ENCODE measurements at places on chromosomes 6 and 20.

DNA sequence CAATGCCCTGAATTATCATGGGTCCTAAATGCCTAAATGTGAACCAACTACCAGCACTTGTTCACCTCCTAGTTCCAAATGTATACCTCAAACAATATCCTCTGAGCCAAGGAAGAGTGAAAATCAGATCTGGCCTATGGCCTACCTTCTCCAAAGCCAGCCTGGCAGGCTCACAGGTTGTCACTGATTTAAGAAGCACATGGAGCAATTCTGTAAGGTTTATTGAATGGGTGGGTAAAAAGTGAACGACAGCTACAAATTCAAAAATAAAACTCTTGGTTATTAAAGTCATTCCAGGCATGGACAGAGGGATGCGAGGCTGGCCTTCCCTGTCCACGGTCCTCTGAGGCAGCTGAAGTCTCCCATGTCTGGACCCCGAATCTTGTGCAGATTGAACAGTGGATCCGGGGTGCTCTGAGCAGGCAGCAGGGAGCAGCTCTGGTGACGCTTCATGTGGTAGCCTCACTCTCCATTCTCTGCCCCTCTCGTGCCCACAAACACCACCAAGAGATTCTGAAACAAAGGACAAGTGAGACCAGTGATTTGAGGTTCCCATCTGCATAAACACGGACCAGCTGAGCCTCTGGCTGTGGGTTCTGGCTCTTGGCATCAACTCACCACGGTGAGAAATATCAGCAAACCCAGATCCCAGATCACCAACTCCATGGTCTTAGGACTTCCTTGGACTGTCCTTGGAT lies 14.6 kb downstream of the SNHG17 start:
- no peak for DNase-seq

GRCh38 chr20:62486484-62486883 lies 10.7 kb upstream of the GATA5 start:
- DNase-seq, result no peak

GRCh38 chr20:32232326-32232886 lies 24.7 kb downstream of the POFUT1 start:
- no peak for DNase-seq

GRCh38 chr20:53752971-53753879 lies 159.6 kb upstream of the ZNF217 start:
- DNase-seq, result no peak

GRCh38 chr6:128417698-128418097 lies 102.7 kb downstream of the PTPRK start:
- DNase-seq, result no peak

GRCh38 chr20:35049776-35050352 lies 42.7 kb downstream of the TRPC4AP start:
- DNase-seq, result no peak

DNA sequence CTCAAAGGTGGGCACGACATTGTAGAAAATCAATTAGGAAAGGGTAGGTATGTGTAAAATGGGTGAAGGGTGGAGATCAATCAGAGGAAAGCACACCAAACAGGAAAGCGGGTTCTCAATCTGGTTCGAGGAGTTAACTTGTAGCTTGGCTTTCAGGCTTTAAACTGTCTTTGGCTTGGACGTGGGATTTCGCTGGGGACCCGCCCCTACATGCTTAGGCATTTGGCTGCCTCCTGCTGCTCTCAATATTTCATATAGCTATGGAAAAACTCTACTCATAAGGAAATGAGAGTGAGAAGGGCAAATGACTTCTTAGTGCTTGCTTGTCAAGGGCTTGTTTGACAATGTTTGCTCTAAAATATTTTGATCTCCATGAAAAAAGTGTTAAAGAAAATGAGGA lies 38.1 kb upstream of the PDE7B start:
- no peak for DNase-seq

- no peak for DNase-seq
Measured at GRCh38 chr20:17889226-17889625, 79.4 kb downstream of the SNX5 start.

DNA sequence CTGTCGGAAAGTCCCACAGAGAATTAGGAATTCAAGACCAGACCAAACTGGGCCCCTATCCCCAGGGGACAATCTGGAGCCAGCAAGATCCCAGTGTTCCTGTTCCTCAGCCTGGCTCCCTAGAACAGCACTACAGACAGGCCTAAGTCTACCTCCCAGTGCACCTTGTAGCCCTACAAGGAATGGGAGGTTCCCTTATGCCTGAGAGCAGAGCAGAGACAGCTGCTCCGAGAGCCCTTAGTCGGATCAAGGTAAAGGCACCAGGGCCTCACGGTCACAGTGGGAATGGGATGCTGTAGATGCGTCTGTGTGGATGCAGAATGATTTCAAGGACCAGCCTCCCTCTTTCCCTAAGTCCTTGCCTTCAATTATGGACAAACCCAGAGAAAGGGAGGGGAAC lies 204.5 kb upstream of the STXBP5 start:
- DNase-seq, result no peak

DNA sequence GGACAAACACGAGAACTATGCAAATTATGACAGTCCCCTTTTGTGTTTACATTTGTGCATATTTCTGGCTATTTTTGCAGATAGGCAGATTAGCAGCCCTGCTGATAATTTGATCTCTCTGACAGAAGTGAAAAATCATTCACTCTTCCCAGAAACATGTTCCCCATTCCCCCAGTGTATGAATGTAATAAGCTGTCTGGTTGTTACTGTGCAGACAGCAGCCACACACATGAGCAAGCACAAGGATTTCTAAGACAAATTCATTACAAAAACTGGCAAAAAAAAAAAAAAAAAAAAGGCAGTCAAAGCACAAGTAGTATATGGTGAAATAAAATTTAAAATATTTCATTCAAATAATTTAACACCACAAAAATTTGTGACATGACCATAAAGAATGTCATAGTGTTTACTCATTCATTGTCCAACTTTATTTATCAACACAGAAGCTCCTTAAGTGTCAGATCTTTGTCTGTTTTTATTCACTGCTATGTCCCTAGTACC lies 95.5 kb upstream of the VGLL2 start:
- DNase-seq, result no peak

DNA sequence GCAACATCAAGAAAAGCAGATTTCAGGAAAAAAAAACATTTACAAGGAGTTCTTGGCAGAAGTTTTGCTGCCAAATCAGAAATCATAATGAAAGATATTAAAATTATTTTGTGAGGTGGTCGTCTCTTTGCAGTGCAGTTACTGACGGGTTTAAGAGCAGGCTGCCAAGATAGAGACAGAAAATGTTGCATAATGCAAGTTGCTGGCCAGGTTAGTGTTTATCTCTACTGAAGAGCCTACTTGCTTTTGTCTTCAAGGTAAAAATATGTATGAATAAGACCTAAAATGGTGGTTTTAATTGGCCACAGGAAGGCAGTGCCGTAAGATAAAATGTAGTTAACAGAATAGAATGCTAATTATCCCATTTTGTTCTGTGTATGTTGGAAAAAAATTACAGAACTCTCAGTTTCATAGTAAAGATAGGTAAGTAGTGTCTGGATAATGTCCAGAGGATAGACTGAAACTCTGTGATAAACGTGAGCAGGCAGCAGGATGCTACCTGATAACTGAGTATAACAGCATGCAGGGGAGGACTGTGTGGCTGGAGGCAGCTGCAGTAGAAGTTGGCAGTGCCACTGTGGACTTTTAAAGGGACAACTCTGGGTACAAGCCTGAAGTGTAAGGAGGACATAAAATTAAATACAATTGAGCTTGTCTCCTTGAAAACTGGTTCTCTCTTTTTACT lies 13.9 kb downstream of the FOXO3 start:
- DNase-seq, result no peak

- DNase-seq, result no peak
Measured at GRCh38 chr20:10940941-10941340, 267.1 kb upstream of the JAG1 start.

- no peak for DNase-seq
Measured at GRCh38 chr6:156648616-156649015, 128.6 kb upstream of the ARID1B start.

DNA sequence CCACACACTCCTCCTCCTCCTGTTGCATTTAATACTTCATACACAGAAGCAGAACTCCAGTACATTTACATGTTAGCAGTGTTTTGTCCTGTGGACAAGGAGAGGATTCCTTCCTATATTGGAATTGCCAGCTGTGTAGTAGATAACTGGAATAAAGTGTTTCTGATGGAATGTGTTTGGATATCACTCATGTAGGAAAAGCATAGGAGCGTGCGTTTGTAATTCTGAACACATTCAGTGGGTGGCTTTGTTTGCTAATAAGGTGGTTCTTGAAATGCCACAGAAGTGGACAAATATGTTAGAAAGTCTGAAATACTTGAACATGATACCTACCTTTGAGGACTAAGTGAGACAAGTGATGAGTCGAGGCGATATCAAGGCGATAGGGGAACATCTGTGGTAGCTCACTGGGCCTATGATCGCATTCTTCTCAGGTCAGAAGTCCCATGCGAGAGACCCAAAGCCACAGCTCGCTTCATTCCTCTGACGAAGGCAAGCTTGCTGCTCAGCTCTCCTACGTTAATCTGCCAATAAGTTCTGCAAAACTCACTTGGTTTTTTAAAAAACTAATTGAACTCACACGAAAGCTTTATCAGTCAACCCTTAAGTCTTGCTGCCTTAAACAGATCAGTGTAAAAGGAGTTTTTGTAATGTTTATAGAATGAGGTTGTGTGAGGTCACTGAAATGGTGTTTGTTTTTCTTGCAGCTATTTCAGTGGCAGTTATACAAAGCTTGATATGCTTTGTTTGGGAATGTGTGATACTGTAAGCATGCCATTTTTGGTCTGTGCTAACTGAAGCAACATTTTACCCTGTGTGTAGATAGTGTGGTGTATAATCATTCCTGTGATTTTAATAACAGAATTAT lies 159.9 kb downstream of the SOX4 start:
- no peak for DNase-seq

DNA sequence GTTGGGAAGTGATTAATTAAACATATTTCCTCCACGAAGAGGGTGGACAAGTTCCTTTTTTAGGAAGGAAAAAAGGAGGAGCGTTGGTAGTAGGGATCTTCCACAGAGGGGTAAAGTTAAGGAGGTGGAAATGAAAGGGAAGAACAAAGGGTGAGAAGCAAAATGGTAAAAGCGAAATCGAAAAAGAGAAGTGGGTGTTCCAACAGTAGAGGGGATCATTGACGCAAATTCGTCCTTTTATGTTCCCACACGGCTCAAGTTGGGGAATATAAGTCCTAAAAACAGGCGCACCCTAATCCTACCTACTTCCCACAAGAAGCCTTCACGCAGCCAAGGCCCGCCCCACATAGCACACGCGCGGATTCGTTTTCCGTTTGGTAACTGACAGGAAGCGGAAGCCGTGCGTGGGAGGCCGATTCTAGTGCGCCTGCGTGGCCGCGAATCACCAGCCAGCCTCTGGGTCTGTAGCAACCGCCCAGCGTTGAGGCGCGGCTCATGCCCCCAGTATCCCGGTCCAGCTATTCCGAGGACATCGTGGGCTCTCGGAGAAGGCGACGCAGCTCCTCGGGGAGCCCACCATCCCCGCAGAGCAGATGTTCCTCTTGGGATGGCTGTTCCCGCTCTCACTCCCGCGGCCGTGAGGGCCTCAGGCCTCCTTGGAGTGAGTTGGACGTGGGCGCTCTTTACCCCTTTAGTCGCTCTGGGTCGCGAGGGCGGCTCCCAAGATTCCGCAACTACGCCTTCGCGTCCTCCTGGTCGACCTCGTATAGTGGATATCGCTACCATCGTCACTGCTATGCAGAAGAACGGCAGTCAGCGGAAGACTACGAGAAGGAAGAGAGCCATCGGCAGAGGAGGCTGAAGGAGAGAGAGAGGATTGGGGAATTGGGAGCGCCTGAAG lies at the start of gene NKAPL:
TSS of gene NKAPL (plus strand) at position 421 of the 901 bp plus-strand sequence. CDS start at position 496, 75 bp downstream.
- DNase-seq, result peak; percentile 33

DNA sequence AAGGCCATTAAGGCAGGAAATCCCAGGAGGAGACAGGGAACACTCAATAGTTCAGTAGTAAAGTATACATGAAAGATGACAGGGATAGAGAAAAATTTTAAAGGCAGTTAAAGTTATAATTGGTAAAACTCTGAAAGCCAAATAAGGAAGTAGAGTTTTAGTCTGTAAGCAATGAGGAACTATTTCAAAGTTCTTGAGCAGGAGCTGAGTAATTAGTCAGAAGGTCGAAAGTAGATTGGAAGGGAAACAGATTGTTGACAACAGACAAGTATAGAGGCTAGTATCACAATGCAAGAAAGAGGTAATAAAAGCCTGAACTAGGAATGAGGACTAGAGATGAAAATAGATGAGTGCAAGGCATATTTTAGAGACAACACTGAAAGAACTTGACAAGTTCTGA lies 150.3 kb downstream of the CDK19 start:
- no peak for DNase-seq

GRCh38 chr6:158011478-158011920 lies 29.8 kb downstream of the SYNJ2 start:
- no peak for DNase-seq

- DNase-seq, result no peak
Measured at GRCh38 chr6:159180001-159180400, 10.8 kb downstream of the FNDC1 start.

- no peak for DNase-seq
Measured at GRCh38 chr6:151015101-151015700, 149.7 kb downstream of the MTHFD1L start.

- DNase-seq, result no peak
Measured at GRCh38 chr6:26401389-26401986, 587 bp upstream of the BTN3A1 start.

DNA sequence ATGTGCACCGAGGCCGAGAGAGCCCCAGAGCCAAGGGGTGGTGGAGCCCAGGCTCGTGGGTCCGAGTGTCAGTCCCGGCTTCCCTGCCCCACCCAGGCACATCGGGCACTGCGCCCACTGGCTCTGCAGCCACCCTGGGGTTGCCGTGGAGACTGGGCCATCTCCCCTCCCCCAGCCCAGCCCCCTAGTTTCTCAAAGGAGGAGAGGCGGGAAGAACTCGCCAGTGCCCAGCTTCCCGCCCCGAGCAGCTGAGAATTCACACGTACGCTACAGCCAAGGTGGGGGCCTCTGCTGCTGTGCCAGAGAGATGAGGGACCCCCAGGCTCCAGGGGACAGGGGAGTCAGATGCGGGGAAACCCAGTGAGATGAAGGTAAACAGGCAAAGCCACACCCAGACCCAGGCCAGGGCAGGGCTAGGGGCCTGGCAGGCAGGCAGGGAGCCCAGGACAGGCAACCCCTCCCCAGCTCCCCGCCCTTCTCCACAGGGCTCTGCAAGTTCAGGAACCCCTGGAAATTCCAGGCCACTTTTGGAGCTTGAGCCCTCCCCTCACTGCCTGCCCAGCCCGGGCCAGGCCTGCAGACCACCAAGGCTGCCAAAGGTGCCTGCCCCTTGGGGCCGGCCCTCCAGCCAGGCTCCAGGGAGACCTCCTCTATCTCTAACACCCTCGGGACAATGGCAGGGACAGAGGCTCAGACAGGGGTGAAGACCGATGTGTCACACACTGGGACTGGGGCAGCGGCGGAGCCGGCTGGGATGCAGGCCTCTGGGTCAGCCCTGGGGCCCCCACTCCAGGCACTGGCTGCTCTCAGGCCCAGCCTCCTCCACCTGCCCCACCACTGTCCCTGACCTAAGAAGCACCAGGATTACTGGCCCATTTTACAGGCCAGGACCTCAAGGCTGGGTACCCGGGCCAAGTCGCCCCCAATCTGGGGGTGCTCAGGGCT lies 6.0 kb downstream of the LAMA5 start:
- DNase-seq, result no peak
